ENCODE measurements at places on chromosomes 11 and 22.

DNA sequence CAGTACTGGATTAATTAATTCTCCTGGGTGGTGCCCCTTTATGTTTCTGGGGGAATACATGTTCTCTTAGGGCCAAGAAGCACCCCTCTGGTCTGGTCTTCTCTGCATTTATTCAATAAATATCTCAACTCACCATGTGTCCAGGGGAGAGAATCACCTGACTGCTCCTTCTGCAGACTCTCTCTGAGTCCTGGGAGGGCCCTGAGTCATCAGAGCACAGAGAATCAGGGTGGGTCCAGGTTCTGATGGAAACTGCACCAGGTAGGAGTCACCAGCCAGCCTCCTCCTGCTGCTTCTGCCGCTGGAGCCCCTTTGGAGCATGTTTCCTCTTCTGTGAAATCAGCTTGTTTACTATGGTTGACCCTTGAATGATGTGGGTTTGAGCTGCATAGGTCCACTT lies 107.7 kb upstream of the PLET1 start:
- no peak for DNase-seq

- no peak for DNase-seq
Measured at GRCh38 chr11:72446929-72447769, 12.8 kb upstream of the CLPB start.

DNA sequence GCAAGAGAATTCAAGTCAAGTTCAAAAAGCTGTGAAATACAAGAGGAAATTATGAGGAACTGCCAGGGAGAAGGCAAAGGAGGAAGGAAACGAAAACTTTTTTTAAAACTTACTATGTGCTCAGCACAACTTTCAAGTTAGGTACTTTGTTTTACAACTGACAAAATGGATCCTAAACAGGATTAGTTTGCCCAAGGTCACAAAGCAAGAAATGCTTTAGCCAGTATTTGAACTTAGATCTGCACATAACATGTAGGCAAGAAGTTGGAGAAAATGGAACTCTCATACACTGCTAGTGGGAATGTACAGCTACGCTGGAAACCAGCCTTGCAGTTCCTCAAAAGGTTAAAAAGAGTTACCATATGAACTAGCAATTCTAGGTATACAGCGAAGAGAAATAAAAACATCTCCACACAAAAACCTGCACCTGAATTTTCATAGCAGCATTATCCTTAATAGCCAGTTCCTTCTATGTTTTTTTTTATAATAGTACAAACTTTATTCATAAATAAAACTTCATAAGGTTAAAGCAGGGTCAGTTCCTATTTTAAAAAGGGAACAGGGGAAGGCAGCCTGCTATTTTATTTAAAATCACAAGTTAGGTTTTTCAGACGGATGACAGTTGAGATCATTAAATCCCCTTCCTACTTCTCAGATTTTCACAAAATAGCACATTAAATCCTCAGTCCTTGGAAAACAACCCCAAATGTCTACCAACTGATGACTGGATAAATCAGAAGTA lies 19.2 kb downstream of the DDX6 start:
- DNase-seq, result no peak

GRCh38 chr11:58928691-58929090 lies 10.6 kb upstream of the GLYATL1 start:
- DNase-seq, result no peak

DNA sequence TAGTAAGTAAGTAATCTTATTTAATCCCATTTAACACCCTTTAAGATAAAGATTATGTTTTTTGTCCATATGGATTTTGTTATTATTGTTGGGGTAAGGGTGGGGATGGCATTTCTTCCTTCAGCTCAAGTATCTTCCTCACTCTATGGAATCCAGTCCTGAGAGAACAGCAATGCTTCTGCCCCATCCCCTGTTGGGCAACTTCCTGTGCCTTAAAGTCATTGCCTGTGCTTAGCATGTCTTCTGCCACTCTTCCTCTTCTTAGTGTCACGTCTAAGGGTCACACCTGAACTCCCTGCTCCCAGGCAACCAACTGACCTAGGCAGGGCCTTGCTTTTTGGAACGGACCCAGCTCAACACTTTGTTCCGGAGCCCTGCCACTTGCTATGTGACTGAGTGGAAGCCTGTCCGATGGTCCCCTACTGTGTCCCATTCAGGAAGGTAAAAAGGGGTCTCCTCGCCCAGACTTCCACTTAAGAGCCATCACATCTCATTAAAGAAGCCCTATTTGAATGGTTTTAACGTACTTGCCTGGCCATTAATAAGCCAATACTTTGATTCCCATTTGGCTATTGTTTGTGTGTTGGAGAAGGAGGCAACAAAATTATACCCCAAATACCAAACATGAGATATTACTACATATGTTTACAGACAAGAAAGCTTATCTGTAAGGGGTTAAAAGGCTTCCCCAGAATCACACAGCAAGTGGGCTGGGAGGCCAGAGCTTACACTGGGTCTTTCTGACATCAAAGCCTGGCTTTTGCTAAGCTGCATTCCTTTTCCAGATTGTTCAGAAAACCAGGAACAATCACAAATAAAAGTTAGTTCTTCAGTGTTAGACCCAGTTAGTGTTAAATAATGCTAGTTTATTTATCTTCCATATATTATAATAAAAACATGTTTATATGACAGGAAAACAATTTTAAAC lies 59.2 kb downstream of the RAB38 start:
- no peak for DNase-seq

- no peak for DNase-seq
Measured at GRCh38 chr11:77669848-77670511, 32.4 kb upstream of the CLNS1A start.

DNA sequence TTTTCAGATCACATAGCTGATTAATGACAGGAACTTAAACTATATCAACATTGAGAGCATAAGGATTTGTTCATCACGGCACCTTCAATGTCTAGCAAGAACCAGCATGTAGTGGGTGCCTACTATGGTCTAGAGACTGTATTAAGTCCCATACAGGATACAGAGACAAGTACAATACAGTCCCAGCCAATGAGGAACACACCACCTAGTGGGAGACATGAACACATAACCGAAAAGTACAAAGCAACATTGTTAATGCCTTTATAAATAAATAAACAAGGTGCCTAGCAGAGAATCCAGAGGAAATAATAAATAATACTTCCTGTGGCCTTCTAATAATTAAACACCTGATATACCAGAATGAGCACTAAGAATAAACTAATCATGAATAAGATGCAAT lies 87.7 kb upstream of the OPCML start:
- no peak for DNase-seq

- no peak for DNase-seq
Measured at GRCh38 chr11:112590764-112591163, 330.1 kb upstream of the PLET1 start.

GRCh38 chr11:64239662-64240434 lies 1.0 kb upstream of the FKBP2 start:
- DNase-seq, result no peak

DNA sequence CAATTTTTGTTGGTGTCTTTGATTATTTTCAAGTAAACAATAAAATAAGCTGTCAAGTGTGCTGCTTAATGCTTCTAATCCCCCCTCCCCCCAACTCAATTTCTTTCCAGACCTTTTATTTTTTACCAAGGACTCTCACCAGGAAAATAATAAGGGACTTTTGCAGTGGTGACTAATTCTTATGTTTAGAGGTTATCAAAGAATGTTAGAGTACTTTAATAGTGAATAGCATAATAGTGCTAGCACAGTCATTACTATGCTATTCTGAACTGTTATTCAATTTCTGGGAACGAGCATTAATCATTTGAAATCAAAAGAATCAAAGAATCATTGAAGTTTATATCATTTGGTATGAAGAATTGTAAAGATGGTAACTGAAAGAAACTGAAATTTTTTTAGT lies 251.4 kb downstream of the DDX10 start:
- no peak for DNase-seq

DNA sequence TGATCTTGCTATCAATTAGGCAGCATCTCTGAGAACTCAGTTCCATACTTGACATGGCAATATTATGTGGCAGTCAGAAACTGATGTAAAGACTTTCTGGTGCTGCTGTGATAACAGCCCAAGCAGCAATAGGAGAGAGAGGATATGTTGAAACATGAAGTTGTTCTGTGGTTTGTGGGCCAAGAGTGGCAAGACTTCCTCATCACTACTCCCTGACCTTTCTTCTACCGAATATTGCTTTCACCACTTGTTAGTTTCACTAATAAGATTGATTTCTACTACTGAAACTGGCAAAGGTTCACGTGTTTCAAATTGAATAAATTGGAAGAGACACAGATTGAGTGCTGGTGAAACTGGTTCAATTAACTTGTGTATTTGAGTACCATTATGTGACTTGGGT lies 852.6 kb upstream of the RAG2 start:
- no peak for DNase-seq

- peak; percentile 72 for DNase-seq
Measured at GRCh38 chr11:48172818-48173609, 43.6 kb upstream of the OR4B1 start.

DNA sequence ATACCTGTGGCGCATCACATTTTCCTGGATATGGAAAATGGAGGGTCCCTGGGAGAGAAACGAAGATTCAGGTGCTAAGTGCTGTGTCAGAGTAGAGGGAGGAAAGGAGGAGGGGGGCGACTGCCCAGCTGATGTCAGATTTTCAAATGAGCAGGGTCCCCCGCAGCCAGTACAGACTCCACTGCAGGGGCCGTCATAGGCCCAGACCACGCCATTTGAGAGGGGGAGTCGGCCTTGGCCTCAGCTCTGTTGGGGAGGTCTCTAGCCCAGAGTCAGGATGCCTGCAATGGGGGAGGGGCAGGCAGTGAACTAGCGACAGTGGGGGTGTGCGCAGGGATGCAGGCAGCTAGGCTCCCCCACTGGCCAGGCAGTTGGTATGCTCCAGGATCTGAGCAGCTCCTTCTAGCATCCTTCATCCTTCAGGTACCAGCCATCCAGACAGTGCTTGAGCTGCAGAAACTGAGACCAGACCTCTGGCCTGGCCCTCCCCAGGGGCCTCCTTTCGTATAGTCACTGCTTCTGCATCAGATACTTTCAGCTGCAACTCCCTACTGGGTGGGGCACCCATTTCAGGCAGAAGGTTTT lies at the start of the genes BSCL2 and GNG3:
Gene BSCL2, minus strand, starts transcription at position 148 of the 585 bp plus-strand sequence. CDS start 229 bp downstream, outside the sequence.
Gene GNG3, plus strand, starts transcription at position 400 of the 585 bp plus-strand sequence. CDS start 620 bp downstream, outside the sequence.
- DNase-seq, result no peak

DNA sequence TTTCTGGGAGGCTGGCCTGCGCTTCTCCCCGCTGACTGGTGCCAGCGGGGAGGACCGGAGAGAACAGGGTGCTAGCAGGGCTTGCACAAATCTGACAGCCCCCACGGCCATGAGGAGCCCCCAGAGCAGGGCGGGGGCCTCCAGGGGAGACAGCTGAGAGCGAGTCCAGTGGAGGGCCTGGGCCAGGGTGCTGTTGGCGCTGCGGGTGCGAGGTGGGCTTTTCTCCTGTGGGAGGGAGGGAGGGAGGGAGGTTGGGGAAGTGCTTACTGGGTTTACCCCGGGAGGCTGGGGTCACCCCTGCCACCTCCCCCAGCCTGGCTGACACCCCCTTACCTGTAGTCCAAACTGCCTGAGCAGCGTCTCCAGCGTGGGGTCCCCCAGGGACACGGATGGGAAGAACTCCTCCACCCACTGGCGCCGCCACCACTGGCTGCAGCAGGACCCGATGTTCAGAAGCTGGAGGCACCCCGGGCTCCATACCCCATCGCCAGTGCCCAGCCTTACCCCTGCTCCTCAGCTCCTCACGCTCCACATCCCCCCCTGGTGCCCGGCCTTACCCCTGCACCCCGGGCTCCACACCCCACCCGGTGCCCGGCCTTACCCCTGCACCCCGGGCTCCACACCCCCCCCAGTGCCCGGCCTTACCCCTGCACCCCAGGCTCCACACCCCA lies 3.9 kb downstream of the LMF2 start:
- no peak for DNase-seq

DNA sequence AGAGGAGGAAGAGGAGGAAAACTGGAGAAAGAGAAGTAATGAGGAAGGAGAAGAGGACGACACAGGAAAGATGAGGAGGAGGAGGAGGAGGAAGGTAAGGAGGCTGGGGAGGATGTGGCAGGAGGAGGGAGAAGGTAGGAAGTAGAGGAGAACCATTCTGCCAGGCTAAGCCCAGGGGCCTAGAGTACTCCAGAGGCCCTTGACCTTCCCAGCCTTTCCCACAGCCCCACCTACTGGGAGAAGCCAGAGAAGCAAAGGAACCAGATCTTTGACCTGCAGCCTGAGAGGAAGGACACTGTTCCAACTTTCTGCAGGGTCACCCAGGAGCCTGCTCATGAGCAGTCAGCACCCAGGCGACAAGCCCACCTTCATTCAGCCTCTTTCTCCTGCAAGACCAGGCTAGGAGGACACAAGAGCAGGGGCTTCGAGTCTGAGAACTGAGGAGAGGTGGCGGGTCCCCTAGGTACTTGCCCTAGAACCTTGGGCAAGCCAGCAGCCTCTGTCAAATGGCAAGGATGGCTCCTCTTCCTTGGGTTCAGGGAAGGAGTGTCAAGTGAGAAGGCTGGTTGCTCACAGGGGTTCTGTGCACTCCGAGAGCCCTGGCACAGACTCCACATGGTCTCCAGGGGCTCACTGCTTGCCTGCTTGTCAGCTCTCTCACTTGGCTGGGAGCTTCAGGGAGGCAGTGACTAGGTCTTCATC lies 27.9 kb upstream of the OAF start:
- no peak for DNase-seq

- DNase-seq, result no peak
Measured at GRCh38 chr11:107567739-107568335, 2.3 kb upstream of the ALKBH8 start.

- DNase-seq, result no peak
Measured at GRCh38 chr11:100592619-100593260, 94.3 kb upstream of the ARHGAP42 start.

- no peak for DNase-seq
Measured at GRCh38 chr22:35170716-35171697, 86.3 kb upstream of the HMGXB4 start.

DNA sequence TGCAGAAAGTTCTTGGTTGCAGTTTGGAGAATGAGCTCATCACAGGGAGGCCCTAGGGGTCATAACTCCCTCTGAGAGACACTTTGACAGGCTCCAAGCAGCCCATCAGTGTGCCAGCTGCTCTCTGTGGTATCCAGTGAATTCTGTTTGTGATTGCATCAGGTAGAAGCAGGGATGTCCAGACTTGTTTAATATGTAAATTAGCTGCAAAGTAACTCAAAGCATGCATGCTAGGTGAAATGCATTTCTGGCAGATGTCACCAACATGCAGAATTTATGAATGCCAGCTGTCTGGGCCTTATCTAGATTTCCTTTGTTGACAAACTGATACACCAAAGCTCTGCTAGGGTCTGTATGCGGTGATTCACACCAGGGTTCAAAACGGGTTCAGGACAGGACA lies 123.6 kb upstream of the MTNR1B start:
- DNase-seq, result no peak

- no peak for DNase-seq
Measured at GRCh38 chr11:108117746-108118371, 3.5 kb upstream of the ACAT1 start.
